ENCODE measurements at places on chromosomes 5 and 9.

DNA sequence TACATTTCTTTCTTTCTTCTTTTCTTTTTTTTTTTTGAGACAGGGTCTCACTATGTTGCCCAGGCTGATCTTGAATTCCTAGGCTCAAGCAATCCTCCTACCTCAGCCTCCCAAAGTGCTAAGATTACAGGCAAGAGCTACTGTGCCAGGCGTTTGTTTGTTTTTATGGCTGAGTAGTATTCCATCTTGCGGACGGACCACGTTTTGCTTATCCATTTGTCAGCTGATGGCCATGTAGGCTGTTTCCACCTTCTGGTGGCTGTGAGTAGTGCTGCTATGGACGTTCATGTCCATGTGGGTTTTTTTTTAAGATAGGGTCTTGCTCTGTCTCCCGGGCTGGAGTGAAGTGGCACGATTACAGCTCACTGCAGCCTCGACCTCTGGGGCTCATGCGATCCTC lies 2.5 kb downstream of the DOK3 start:
- DNase-seq = no peak

GRCh38 chr9:125759764-125760129 lies 12.6 kb downstream of the PBX3 start:
- no peak for DNase-seq

DNA sequence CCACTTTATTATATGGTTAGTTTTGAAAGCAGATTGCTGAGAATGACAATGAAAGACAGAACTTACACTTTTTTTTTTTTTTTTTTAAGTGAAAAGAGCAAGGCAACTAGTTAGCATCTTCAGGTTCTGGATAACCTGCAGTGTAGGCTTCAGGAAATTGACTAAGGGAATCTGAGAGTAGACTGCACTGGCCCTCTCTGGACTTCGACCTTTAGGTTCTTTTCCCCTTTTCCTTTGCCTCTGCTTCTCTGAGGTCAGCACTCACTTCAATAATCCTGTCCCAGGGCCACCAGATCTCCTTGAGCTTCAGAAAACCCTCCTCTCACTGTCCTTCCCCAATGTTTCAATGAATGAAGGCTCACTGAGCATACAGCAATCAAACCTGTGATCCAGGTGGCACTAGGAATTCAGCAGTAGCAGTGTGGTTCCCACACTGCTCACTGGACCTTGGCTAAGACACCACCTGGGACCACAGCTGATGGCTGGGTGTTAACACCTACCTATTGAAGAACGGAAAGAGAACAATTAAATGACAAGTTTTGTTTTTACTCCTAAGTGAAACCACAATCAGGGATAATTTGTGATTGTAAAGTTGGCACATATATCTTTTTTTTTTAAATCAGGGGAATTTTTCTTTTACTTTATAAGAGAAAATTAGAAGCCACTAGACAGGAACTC lies 85.8 kb upstream of the IL6ST start:
- DNase-seq = no peak

DNA sequence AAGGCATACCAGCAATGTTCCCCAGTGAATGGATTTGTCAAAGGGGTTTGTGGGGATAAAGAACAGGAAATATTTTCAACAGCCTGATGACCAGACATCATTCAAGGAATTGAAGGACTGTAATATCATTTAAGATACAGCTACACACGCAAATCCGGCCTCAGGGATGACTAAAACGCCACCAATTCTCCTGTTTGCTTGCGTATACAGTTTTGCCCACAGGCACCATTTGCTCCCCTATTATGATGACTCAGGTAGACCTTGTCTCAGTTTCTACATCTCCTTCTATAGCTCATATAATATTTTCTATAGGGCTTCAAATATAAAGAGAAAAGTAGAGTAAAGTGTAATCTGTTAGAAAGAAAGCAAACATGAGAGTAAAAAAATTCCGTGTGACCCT lies 29.7 kb upstream of the ITGA1 start:
- no peak for DNase-seq

GRCh38 chr5:136166909-136167308 lies 26.1 kb downstream of the SMIM32 start:
- DNase-seq = no peak

GRCh38 chr5:62038024-62038423 lies 268.0 kb upstream of the KIF2A start:
- DNase-seq = no peak

DNA sequence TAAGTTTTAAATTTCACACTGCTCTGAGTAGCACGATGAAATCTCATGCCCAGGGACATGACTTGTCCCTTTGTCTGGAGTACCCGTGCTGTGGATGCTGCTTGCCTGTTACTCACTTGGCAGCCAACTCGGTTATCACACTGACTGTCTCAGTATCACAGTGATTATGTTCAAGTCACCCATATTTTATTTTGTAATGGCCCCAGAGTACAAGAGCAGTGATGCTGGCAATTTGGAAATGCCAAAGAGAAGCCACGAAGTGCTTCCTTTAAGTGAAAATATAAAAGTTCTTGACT lies 22.8 kb upstream of the SCGB3A2 start:
- DNase-seq = no peak

DNA sequence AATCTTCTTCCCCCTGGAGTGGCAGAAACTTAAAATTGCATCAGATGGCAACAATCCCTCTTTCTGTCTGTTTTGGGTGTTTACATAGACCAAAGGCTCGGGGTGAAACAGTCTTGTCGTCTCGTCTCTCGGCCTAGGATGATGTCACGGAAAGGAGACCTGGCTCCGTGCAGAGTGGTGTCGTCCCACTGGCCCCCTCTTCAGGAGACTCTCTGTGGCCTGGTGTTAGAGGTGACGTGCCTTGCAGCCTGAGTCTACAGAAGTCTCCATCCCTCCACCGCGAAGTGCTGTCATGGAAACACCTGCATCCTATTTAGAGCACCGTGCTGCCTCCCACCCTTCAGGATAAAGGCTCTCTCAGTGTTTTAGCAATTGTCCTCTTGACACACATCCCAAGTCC lies 409.7 kb downstream of the IRX1 start:
- no peak for DNase-seq

DNA sequence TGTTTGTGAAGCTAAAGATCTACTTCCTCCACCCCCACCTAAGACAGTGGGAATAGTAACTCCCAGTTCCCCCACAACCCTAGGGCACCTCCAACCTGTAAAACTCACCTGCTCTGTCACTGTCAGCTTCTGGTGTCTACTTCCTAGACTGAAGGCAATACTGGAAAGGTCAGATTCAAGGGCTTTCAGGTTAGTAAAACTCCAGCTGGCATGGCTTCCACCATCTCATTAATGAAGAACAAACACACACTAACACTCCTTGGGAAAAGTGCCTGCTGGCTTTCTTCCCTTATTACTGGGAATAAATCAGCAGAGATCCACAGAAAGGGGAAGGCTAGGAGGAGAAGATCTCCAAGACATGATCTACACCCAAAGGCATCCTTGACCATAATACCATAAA lies 109.9 kb downstream of the TMEM174 start:
- DNase-seq = no peak

DNA sequence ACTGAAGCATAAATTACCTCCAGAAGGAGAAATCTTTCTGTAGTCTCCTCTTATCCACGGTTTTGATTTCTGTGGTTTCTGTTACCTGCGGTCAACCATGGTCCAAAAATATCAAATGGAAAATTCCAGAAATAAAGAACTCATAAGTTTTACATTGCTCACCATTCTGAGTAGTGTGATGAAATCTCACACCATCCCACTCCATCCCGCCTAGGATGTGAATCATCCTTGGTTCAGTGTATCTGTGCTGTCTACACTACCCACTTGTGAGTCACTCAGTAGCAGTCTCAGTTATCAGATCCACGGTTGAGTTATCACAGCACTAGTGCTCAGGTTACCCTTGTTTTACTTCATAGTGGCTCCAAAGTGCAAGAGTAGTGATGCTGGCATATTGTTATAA lies 371.2 kb downstream of the NFIB start:
- no peak for DNase-seq
